ENCODE measurements at places on chromosomes 12 and 14.

GRCh38 chr14:22251090-22251489, 337.9 kb downstream of the DAD1 start:
- no peak for DNase-seq

GRCh38 chr12:42691991-42692557, 102.5 kb upstream of the PRICKLE1 start:
- DNase-seq, result no peak

DNA sequence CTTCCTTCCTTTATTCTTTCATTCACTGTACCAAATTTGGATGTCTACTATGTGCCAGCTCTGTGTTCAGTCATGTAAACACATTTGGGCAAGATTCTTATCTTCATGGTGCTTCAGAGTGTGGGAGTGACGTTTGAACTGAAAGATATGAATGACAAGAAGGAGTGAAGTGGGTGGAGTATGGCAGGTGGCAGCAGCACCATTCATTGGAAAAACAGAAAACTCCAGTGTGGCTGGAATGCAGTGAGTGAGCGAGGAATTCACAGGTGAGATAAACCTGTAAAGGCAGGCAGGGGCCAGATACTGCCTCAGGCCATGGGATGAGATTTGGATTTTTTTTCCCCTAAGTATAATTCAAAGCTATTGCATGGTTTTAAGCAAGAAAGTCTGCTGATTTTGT, 140.7 kb upstream of the CCDC198 start:
- no peak for DNase-seq

DNA sequence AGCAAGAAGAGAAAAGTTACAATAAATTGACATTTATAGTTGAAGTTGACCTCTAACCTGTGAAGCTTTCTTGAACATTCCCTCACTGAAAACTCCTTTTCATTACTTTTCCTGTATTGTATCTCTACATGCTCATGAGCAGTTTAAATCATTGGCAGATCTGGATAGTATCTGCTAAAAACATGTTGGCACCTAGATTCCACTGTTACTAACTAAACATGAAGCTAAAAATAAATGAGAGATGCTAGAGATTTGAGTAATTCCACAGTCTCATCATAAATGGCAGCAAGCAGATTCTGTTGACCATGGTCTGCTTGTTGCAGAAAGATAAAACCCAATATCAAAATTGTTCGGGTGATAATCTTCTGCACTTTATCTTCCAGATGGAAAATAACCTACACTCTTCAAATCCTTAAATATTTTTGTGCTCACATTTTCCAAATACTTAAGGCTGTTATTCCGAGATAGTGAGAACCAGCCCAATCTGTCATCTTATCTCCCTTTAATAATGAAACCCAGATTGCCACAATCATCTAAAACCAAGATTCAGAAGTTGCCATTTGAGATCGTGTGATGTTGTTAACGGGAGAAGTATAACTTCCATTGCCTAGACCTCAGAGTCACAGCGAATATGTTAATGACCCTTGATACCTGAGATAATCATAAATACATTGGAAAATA, 171.0 kb upstream of the DAAM1 start:
- DNase-seq, result no peak

DNA sequence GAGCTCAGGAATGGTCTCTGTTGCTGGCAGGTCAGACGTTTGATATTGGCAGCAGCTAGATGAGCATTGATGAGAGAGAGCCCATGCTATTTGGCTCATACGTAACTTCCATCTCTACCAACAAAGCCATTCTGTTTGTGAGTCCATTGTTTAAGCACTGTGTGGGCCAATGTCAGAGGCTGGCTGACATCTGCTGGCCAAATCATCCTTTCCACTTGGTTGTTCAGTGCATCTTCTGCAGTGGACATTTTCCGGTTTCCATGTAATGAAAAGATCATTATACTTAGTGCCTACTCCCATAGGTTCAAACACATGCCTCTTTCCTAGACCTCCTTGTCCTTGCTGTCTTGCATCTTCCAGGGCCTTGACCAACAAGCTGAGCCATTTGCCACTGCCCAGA, 59.2 kb downstream of the IFT81 start:
- no peak for DNase-seq

DNA sequence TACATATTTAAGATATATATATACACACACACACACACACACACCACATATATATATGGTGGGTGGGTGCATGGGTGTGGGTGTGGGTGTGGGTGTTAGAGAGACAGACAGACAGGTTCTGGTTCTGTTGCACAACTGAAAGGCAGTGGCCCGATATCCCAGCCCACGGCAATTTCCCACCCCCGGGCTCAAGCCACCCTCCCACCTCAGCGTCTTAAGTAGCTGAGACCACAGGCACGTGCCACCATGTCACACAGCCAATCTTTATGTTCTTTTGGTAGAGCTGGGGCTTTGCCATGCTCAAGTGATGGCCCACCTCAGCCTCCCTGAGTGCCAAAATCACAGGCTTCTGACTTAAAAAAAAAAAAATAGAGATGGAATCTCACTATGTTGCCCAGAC, 417.8 kb upstream of the FOXG1 start:
- no peak for DNase-seq

- no peak for DNase-seq
Observed at GRCh38 chr12:40559865-40560264, 132.4 kb upstream of the CNTN1 start.
